Stimulated activated CD8-positive, alpha-beta memory T cell treated with anti-CD3 and anti-CD28 coated beads, Interleukin-4, amount 100 ng/mL, for 24 hours (primary cell): ENCODE measurements at places on chromosomes 4 and X.

DNA sequence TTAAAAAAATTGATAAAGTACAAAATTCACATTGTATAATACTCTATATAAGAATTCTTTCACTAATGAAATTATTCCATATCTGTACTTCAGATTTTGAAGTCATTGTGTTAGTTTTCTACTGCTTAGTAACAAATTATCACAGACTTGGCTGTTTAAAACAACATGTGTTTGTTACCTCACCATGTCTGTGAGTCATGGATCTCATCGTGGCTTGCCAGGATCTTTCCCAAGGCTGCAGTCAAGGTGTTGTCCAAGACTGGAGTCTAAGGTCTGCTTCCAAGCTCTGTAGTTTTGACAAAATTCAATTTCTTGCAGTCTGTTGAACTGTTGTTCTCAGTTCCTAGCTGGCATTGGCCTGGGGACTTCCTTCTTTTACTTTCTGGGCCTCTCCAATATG, 1286.9 kb downstream of the ADGRL3 start:
- DNase-seq = no peak

DNA sequence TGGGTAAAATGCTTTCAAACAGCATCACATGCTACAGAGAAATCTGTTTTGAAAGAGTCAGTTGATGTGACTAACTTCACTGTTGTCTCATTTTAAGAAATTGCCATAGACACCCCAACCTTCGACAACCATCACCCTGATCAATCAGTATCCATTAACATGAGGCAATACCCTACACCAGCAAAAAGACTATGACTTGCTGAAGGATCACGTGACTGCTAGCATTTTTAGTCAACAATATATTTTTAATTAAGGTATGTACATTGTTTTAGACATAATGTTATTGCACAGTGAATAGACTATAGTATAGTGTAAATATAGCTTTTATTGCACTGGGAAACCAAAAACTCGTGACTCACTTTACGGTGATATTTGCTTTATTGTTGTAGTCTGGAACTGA, 200.0 kb upstream of the ARHGAP24 start:
- no peak for DNase-seq

DNA sequence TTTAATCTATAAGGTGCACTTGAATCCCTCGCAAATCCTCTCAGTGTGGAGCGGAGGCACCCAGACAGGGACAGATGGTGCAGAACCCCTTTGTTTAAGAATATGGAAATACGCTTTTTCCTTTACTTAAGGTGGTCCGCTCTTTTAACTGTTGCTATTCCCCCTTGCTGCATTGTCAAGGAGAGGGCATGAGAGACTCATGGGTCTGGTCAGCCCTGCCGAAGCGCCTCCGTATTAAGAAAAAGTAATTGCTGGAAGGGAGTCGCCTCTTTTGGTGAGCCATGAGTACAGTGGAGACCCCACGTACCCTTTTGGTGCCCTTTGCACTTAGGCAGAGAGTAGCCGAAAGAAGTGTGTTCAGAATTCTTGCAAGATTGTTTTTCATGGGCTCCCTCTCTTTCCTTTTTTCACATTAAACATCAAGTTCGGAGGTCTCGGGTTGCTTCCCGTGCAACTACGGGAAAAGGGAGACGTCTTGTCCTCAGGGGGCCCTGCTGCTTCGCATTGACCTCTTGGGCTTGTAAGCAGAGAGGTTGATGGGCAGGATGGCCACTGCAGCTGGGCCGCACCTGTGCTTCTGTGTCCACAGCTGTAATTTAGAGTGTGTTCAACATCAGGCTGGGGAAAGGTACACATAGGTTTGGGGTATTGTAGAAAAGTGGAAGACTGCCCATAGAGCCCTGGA, 109.6 kb downstream of the SPRY1 start:
- no peak for DNase-seq

DNA sequence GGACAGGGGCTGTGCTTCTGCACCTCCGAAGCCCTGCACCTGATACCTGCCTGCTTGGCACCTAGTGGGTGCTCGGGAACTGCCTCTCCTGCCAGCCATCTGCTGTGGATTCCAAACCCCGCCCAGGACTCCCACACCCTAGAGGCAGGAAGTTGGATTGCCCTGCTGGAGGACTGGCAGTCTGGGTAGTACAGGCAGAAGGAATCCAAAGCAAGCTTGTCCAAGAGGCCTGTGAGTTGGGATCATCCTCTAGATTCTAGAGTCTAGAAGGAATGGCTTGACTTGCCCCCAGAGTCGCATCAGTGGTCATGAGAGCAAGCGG, 64.6 kb upstream of the MTM1 start:
- DNase-seq = no peak

DNA sequence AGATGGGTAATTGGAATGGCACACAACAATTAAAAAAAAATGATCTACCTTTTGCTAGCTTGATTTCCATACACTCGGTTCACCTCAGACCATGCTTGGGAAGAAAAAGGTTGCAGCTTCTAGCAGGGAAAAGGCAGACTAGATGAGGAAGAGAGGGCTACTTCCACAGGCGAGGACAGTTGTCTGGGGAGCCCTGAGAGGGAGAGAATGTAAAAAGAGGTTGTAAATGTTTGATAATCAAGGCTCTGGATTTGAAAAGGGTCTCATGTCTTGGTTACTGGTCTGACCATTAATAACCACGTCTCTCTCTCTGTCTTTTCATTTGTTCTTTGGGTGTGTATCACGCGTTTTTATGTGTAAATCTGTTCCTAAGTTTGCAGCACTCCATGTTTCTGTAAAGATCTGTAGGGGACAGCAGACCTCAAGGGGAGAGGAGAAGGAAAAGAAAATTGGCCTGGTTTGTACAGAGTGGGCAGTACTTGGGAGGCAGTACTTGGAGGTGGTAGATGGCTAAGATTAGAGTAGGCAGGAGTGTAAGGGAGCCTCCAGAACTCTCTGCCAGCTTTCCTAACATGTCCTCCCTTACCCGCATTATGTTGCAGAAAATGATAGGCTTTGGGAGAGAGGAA, 750 bp downstream of the ARMCX5 start:
- DNase-seq = no peak

DNA sequence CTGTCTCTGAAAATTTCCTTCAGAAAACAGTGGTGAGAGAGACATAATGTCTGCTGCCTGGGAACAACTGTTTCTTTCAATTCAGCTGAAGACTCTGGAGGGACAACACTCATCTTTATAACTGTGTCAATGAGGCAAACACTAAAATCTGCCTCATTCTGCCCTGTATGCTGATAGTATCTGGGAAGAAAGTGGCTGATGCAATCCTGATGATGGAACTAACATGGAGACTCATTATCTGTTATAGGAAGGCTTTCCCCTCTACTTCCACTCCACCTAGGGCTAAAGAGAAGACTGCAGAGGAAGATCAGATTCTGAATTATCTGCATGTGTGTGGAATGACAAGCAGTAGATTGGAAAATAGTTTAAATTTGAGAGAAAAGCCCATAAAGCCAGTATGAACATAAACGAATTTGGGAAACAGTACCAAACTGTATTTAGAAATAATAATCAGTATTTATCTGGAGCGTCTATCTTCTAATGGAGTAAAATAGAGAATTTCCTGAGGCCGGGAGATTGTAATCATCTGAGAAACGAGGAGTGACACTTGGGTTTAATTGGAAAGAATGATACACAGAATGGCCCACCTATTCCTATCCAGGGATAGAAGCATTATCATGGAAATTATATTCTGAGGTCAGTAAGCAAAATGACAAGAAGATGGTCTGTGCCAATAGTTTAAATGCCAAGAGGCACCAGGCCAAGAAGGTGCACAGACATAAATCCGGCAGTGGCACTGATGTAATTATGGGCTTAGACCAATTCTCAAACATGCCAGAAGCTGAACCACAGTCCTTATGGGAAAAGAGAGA, 85.4 kb downstream of the SHISA3 start:
- no peak for DNase-seq
